Right lobe of liver (tissue), 6 donors: ENCODE measurements at places on chromosomes 11 and 22. TPM values are rescaled to one million over a fixed set of nuclear protein-coding genes. Genes with fewer than 3 reads are reported as not detected.

GRCh38 chr11:133951327-133952198, 5.2 kb downstream of the IGSF9B start:
- DNase-seq = no peak

The RFPL2 gene
- not detected for total RNA-seq

The CDC42BPG gene
- total RNA-seq = 1.1 TPM

The MAP6 gene
- total RNA-seq = 0.26 TPM

The OR4A16 gene
- total RNA-seq = not detected

DNA sequence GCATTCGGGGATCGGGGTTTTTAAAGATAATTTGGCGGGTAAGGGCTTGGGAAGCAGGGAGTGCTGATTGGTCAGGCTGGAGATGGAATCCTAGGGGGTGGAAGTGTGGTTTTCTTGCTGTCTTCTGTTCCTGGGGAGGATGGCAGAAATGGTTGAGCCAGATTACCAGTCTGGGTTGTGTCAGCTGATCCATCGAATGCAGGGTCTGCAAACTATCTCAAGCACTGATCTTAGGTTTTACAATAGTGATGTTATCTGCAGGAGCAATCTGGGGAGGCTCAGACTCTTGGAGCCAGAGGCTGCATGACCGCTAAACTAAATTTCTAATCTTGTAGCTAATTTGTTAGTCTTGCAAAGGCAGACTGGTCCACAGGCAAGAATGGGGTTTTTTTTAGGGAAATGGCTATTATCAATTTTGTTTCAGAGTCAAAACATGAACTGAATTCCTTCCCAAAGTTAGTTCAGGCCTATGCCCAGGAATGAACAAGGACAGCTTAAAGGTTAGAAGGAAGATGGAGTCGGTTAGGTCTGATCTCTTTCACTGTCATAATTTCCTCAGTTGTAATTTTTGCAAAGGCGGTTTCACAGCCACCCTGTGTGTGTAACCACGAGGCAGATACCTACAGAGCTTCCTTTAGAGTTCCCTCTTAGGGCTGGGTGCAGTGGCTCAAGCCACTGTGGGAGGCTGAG, 10.2 kb downstream of the SCGB1A1 start:
- DNase-seq = no peak

DNA sequence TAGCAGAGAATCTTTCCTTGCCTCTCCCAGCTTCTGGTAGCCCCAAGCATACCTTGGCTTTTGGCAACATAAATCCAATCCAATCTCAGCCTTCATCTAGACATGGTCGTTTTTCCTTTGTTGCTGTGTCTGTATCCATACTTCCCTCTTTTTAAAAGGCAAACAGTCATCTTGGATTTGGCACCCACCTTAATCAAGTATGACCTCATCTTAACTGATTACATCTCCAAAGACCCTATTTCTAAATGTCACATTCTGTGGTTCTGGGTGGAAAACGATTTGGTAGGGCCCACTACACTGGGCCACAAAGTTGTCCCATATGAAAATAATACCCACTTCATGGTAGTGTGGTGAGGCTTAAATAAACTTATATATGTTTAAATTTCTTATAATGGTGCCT, 852 bp downstream of the BUD13 start:
- no peak for DNase-seq

DNA sequence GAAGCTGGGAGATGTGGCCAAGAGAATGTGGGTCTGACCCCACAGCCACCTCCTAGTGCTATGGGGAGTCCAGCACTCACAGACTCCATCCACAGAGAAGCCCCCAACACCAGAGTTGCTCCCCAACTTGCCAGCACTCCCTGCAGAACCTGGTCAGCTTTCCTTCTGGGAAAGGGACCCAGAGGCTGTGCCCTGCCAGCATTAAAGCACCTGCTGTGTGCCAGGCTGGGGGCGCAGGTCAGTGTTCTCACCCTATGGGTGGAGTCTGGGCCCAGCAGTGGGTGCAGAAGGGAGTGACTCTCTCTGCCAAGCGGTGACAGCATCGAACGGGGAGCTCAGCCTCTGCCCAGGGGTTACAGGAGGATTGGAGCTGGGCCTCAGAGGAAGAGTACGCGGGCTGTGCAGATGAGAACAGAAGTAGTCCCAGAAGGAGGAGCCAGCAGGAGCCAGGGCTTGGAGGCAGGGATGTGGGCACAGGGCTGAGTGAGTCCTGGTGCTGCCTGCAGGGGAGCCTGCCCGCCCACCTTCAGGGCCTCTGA, 114.4 kb downstream of the MPPED1 start:
- no peak for DNase-seq

The MS4A6E gene
- not detected for total RNA-seq

GRCh38 chr11:8285228-8285627, 21.6 kb upstream of the LMO1 start:
- no peak for DNase-seq

- no peak for DNase-seq
Observed at GRCh38 chr11:15617126-15617525, 502.4 kb downstream of the INSC start.

DNA sequence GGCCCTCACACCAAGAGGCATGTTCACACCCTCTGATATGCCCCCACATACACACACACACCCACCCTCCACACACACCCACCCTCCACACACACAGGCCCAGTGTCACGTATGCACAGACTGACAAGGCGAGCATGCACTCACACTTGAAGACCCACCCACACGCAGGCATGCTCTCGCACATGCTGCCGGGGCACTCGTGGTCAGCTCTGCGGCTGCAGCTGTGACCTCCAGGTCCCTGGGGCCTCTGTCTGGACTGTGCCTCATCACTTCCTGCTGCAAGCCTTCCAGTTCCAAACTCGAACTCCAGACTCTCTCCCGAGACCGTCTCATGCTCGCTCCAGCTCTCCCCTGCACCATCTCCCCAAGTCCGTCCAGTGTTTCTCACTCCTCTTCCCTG, 9.5 kb downstream of the DCHS1 start:
- DNase-seq = no peak

DNA sequence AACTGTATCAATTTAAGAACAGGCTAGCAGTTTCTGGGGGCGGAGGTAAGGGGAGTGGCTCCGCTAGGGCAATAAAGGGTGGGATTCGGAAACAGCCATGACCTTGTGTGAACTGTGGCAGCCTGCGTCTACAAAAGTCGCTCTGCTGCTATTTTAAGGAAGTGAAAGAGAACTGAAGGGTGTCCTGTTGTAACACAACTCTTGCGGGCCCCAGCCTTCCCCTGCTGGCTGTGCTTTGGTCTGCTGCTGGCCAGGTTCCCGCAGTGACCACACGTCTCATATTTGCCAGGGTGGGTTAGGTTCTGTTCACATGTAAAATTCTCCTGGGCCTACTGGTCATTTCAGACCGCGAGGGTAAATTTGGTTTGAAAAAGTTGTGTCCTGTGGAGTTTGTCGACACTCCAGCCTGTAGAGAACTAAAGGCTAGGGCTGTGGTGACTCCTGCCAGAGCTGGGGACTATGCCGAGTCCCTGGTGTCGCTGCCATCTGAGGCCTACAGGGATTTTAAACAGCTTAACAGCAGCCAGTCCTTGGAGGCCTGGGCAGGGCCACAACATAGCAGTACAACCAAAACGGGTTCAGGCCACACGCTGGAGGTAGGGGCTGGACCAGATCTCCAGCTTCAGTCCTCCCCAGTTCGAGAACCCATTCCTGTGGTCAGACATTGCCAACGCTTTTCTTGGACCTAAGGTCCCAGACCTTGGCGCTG, 1.1 kb upstream of the PPFIBP2 start:
- DNase-seq = peak; percentile 72

DNA sequence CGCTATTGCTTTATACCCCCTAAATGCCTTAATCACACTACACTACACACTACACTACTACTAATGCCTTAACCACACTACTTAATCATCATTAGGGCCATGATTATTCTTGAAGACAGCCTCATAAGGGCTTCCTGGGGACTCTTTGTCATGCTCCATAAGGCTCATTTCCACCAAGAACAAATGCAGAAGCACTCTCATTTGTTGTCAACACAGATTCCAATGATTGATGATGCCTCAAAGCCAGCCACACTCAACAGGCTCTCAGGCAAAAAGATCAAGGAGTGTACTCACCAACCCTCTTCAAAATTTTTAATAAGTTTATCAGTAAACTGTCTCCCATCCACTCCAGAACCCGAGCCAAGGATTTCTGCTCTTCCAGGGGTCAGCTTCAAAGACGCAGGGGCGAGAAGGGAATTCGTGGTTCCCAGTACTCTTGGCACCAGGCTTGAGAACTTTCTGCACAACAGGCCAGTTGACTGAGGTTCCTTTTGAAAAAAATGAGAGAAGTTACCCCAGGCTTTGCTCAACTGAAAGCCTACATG, 204.7 kb upstream of the GUCY1A2 start:
- no peak for DNase-seq

- DNase-seq = no peak
Observed at GRCh38 chr11:75654314-75654713, 14.5 kb downstream of the MAP6 start.

The DESI1 gene
- total RNA-seq = 36.4 TPM

GRCh38 chr22:50530580-50530876, 716 bp upstream of the TYMP start:
- peak; percentile 85 for DNase-seq

GRCh38 chr11:73159297-73159696, 17.2 kb upstream of the FCHSD2 start:
- DNase-seq = peak; percentile 30

DNA sequence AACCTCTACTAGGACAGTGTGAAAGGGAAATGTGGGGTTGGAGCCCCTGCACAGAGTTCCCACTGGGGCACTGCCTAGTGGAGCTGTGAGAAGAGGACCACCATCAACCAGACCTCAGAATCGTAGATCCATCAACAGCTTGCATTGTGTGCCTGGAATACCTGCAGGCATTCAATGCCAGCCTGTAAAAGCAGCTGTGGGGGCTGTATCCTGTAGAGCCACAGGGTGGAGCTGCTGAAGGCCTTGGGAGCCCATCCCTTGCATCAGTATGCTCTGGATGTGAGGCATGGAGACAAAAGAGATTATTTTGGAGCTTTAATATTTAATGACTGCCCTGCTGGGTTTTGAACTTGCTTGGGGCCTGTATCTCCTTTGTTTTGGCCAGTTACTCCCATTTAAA, 46.3 kb downstream of the PGR start:
- DNase-seq = no peak

The PDGFD gene
- total RNA-seq = 1.0 TPM

The VSIG10L2 gene
- not detected for total RNA-seq

The MMP10 gene
- total RNA-seq = not detected

The CABP7 gene
- not detected for total RNA-seq

The C11orf97 gene
- total RNA-seq = 1.7 TPM

DNA sequence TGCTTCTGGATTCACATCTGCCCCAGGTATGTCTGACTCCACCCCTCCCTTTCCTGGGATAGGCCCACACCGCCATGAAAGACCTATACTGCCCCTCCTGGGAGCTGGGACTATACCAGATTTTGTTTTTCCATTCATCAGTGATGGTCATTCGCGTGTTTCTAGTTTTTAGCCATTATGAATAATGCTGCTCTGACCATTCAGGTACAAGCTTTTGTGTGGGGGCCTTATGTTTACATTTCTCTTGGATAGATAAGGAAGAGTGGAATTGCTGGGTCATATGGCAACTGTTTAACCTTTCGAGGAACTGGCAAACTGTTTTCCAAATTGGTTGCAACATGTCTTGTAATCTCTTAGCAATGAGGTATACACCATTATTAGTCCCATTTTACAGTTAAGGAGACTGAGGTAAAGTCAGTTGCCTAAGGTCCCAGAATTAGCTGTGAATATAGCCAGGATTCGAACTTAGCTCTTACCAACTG, 1.2 kb upstream of the TBC1D10A start:
- DNase-seq = no peak

The CRYAB gene
- total RNA-seq = 3.6 TPM

The CATSPERZ gene
- not detected for total RNA-seq

The SEZ6L gene
- 0.13 TPM for total RNA-seq

DNA sequence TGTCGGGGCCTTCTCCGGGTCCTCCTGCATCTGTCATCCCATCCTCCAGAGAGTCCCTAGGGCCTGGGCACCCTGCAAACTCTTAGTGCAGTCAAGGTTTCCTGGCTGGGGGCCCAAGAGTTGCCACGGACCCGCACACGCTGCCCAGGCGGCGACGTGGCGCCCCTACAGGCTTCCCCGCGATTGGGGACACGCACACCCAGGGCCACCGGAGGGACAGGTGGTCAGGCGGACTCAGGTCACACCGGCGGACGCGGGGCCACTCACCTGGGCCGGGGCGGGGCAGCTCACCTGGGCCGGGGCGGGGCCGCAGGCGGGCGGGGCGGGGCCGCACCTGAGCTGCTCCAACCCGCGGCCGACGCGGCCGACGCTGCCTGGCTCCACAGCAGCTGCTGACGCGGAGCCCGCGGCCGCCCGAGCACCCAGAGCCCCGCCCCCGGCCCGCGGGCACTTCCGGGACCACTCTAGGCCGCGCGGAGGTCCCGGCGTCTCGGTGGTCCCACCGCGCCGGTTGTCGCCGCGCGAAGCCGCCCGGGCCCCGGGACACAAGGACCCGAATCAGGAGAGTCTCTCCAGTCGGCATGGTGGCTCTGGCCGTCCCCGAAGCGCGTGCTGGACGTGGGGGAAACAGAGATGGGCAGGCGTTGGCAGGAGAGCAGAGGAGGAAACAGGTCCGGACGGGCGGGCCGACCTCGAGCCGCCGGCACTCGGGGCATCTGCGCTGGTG, at the start of gene ZNF70:
ZNF70 (minus strand) TSS at position 399 of the 727 bp plus-strand sequence. CDS start 5,972 bp downstream, outside the sequence.
- peak; percentile 91 for DNase-seq

DNA sequence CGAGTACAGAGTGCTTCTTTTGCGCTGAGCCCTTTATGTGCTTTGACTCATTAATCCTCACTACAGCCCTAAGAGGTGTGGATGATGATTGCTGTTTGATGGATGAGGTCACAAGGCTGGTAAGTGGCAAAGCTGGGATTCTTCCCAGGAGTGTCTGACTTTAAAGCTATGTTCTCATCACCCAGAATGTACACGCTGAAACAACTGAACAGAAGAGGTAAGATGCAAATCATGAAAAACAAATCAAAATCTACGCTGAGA, 37.7 kb upstream of the CREB3L1 start:
- DNase-seq = no peak

DNA sequence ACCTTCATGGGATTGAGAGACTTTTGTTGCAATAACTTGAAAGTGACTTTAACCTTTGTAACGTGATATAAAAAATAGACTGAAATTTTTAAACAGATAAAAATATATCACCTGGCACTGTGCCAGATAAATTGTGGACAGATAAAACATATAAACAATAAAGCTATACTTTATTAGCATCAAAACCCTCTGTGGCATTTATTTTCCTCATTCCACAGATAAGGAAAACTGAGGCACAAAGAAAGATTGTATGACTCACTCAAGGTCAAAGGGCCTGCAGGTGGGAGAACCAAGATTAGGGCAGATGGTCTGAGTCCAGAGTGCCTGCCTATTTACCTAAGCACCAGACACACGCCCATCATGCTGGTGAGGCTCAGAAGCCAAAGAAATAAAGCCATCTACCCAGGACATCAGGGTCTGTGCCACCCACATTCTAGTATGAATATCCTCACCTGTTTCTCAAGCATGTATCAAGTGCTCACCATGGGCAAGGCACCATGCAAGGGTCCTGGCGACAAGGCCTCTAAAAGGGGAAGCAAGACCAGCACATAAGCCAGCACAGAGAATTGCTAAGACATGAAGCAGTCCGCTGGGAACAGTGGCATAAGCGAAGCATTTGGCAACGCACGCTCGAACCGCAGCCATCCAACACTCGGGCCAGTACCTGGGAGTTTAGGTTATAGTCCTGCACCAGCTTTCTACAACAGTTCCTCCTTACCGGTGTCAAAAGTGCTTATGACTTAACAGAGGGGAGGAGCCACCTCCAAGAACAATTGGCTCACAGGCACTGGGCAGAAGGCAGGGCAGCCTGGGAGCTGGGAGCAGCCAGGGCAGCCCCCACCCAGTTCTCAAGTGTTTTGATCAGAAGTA, 17.6 kb downstream of the MYH9 start:
- DNase-seq = no peak
